AG20443 (cell line): ENCODE measurements at places on chromosomes 4 and X.

- DNase-seq, result no peak
Observed at GRCh38 chrX:100477958-100478357, 67.9 kb upstream of the PCDH19 start.

- no peak for DNase-seq
Observed at GRCh38 chrX:42496239-42496638, 281.7 kb downstream of the PPP1R2C start.

- DNase-seq, result no peak
Observed at GRCh38 chr4:7700665-7701064, 239.0 kb downstream of the AFAP1 start.

DNA sequence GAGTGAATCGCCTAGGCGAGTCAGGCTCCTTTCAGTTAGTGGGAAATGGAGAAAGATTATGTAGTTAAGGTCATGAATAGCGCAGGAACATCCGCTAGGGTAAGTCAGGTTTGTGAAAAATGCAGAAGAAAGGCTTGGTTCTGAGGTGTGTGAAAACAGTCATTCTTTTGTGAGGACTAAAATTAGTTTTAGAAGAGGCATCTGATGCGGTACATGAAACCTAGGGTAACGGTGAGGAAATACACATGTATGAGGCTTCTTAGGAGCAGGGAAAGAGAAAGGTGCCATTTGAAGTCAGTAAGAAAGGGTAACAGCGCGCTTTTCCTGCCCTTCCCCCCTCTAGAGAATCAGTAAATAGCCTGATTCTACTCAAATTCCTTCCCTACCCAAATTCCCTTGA is 570 bp upstream of the RNF128 start:
- peak; percentile 3 for DNase-seq

GRCh38 chrX:39133971-39134370 is 332.7 kb downstream of the MID1IP1 start:
- no peak for DNase-seq

DNA sequence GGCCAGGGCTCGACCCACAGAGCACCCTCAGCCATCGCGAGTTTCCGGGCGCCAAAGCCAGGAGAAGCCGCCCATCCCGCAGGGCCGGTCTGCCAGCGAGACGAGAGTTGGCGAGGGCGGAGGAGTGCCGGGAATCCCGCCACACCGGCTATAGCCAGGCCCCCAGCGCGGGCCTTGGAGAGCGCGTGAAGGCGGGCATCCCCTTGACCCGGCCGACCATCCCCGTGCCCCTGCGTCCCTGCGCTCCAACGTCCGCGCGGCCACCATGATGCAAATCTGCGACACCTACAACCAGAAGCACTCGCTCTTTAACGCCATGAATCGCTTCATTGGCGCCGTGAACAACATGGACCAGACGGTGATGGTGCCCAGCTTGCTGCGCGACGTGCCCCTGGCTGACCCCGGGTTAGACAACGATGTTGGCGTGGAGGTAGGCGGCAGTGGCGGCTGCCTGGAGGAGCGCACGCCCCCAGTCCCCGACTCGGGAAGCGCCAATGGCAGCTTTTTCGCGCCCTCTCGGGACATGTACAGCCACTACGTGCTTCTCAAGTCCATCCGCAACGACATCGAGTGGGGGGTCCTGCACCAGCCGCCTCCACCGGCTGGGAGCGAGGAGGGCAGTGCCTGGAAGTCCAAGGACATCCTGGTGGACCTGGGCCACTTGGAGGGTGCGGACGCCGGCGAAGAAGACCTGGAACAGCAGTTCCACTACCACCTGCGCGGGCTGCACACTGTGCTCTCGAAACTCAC is 3.6 kb downstream of the MID1IP1 start:
- DNase-seq, result peak; percentile 23

DNA sequence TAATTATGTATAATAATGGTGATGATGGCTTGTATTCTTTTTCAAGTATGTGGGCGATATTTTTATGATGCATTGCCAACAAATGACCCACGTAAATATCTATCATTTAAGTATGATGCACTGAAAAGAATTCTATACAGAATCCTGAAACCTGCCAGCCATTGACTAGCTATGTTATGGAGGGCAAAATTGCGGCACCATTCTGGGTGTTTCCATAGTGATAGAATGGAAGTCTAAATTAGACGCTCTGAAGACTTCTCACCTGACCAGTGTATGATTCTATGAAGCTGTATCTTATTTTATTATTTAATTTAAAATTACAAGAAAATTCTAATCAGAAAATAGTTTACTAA is 677 bp upstream of the CENPC start:
- DNase-seq, result no peak

DNA sequence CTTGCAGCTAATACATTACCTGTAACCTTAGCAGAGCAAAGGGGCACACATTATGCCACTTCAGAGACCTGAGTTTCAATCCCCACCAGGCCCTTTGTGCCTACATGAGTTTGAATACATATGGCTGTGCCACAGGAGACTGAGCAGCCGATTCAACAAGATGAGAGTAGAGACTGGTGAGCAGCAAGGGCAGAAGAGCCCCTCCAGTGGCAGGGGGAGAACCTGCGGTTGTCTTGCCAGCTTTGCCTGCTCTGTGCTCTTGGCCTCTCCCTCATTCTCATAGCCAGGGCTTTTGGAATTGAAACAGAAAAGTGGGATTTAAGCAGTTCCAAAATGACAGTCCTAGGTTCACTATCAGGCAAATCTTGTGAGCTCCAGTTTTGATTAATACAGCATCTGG is 52.3 kb upstream of the CLNK start:
- no peak for DNase-seq

- DNase-seq, result no peak
Observed at GRCh38 chr4:179123084-179123483, 1680.8 kb upstream of the AGA start.

DNA sequence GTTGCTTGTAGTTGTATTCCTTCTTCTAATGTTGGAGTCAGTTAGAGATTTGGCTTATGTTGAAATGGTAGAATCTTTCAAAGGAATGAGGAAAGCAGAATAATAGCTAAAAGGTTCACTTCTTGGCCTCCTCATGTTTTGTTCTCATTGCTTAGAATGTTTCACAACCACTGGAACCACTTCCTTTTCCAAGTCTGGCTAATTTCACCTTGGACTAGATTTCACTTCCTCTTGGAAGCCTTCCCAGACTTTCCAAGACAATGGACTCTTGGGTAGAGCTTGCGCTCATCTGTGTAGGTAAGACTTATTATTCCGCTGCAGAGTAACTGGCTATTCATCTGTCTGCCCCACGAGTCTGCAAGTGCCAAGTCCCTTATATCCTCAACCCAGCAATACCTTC is 8.3 kb downstream of the SPATA18 start:
- DNase-seq, result peak; percentile 21

GRCh38 chr4:23876418-23877089 is 13.3 kb downstream of the PPARGC1A start:
- no peak for DNase-seq

GRCh38 chrX:153336121-153336894 is 2.4 kb downstream of the ZNF275 start:
- DNase-seq, result no peak

DNA sequence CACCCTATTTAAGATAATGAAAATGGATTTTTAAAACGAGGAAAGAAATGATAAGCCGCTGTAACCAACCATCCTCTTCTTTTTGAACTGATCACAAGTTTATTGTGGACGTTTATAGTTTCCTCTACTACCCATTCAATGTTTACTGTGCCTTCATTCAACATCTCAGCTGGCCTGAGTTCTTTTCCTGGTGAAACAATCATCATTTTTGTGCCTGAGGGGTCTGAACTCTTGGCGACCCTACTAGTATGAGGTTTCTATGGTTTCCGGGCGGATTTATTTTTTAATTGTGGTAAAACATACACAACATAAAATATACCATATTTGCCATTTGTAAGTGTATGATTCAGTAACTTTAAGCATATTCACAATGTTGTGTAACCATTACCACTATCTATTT is 100.7 kb downstream of the SPRY1 start:
- DNase-seq, result no peak

GRCh38 chr4:73870768-73871167 is 1.6 kb downstream of the CXCL1 start:
- no peak for DNase-seq

DNA sequence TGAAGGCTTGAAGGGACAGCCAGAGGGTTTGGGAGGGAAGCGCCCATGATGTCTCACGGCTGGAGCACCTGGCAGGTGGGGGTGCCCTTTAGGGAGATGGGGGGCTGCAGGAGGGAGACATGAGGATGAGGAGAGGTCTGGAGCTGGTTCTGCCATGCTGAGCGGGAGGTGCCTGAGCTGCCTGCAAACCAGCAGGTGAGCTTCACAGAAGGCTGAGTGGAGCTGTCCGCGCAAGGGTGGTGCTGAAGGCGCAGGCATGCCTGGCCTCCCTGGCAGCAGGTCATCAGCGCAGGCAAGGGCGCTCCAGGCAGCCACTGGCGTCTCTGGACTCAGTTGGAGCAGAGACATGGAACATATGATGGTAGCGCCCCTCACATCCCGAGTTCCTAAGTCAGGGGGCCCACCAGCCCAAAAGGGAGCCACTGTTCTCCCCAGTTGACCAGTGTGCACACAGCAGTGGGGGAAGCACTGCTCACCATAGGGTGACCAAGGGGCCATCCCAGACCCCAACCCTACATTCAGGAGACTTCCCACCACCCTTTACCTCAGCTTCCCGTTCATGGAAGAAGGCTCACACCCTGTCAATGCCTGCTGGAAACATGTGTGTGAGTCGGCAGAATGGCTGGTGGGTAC is 25.8 kb downstream of the ADRA2C start:
- DNase-seq, result peak; percentile 67

DNA sequence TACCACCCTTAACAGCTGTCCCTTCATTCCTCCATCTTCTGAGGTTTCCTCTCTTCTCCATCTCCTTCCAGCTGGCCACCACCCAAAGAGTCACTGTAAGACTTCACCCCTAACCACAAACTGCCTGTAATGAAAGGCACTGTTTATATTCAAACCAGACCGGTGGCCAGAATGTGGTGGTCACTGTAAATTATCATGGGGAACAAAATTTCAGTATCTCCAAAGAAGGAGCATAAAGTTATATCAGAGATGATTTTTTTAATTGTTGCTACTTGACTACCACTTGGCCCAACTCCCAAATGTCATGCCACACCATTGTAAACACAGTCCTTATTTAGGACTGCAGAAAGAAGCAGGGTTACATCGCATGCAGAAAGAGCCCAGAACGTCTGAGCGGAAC is 44.8 kb downstream of the SMARCA1 start:
- no peak for DNase-seq

- peak; percentile 13 for DNase-seq
Observed at GRCh38 chrX:124280294-124280902, 52.1 kb upstream of the TEX13D start.

DNA sequence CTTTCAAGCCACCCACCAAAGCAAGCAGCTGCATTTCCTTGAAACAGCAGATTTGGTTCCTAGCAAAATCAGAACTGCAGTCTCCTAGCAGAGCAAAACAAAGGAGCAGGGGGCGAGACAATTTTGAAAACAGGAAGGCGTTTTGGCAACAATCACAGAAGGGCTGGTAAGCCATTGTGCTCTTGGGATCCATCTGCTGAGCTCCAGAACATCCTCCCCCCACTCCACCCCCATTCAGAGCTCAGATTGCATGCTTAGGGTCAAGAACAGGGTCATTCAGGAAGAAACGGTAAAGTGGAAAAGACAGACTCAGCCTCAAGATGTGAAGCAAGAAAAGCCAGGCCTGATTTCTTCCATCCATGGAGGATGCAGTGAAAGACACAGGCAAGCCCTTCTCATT is 7.6 kb upstream of the PCDH19 start:
- DNase-seq, result no peak

DNA sequence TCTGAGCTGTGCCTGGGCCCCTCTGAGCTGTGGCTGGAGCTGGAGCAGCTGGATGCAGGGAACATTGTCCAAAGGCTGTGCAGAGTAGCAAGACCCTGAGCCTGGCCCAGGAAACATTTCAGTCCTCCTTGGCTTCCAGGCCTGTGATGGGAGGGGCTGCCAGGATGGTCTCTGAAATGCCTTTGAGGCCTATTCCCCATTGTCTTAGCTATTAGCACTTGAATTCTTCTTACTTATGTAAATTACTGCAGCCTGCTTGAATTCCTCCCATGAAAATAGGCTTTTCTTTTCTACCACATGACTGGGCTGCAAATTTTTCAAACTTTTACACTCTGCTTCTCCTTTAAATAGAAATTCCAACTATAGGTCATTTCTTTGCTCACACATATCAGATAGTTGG is 349.8 kb upstream of the KLHL4 start:
- no peak for DNase-seq

GRCh38 chr4:107213410-107213809 is 177.3 kb upstream of the DKK2 start:
- DNase-seq, result peak; percentile 17

GRCh38 chr4:152459326-152459725 is 76.6 kb downstream of the FBXW7 start:
- no peak for DNase-seq

DNA sequence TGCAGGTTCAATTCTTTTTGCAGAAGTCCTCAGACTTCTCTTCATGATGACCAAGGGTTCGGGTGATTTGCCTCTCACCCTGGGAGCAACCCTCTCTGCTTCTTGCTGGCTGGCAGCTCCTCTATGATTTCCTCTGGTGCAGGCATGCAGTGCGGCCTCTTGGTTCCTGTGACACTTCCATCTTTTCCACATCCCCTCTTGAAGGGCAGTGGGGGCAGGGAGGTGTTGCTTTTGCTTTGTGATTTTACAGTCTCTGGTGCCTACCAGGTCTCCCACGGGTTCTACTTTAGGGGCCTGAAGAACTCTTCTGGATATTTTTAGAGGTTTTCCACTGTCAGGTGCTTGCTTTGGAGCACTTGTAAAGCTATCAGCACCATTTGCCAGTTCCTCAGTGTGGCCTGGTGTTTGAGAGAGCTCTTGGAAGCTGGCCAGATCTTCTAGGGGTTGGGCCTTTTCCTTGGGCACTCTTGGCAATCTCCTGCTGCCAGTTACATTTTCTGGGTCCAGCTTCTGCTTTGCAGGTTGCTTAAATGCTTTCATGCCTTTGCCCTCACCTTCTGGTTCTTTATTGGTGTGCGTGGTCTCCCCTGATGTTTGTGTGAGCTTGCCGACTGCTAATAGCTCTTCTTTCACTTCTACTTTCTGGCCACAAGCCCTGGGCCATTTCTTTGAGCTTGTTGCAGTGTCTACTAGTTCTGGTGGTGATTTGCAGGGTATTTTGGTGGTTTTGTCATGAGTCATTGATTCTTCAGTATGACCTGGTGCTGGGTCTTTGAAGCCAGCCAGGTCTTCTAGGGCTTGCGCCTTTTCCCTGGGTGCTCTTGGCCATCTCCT is 11.5 kb upstream of the CHST7 start:
- no peak for DNase-seq

DNA sequence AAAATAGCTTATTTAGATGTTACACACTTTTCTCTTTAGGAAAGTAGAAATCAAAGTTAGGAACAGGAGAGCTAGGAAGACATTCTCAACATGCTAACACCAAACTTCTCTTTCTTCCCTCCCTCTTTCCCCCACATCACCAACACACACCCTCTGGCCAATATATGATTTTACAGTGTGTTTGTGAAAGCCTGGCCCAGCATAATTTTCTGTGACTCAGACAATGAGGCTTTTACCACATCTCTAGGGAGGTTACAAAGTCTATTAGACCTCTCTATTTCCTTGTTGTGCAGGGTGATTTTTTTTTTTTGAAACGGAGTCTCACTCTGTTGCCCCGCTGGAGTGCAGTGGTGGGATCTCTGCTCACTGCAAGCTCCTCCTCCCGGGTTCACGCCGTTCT is 189.9 kb downstream of the AASDH start:
- no peak for DNase-seq

- DNase-seq, result peak; percentile 61
Observed at GRCh38 chrX:103362474-103362873, 6.2 kb downstream of the TCEAL9 start.

- DNase-seq, result peak; percentile 57
Observed at GRCh38 chr4:94472056-94472826, 20.5 kb downstream of the PDLIM5 start.

GRCh38 chrX:55342533-55343501 is 78.1 kb upstream of the PAGE3 start:
- peak; percentile 32 for DNase-seq
